ENCODE measurements at places on chromosomes 12 and 14. TPM values are rescaled to one million over a fixed set of nuclear protein-coding genes. Genes with fewer than 3 reads are reported as not detected.

The TMTC2 gene
- 26.1 TPM for total RNA-seq

The ATG101 gene
- total RNA-seq = 74.8 TPM

The TAS2R9 gene
- not detected for total RNA-seq

The PZP gene
- total RNA-seq = 1.3 TPM

The SDR9C7 gene
- not detected for total RNA-seq

The DENR gene
- total RNA-seq = 22.0 TPM

The RNASE3 gene
- total RNA-seq = 0.51 TPM

The ABCC9 gene
- 15.2 TPM for total RNA-seq

DNA sequence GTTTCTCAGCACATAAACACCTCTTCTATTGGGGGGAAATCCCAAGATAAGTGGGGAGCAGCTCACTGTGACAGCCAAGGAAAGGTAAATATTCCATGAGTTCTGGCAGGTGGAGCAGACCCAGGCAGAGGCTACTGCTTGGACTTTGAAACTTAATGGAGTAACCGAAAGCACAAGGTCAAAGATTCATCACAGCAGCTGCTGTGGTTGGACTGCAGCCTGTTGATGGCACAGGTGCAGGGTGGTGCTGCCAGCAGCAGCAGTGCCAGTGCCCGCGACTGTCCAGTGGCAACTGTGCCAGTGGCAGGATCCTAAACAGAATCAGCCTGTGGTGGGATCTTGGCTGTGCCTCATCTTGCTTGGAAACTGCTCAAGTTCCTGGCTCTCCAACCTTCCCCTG, 81.4 kb upstream of the ARID2 start:
- peak; percentile 14 for DNase-seq

GRCh38 chr12:40232602-40233001, 7.8 kb downstream of the LRRK2 start:
- no peak for DNase-seq

DNA sequence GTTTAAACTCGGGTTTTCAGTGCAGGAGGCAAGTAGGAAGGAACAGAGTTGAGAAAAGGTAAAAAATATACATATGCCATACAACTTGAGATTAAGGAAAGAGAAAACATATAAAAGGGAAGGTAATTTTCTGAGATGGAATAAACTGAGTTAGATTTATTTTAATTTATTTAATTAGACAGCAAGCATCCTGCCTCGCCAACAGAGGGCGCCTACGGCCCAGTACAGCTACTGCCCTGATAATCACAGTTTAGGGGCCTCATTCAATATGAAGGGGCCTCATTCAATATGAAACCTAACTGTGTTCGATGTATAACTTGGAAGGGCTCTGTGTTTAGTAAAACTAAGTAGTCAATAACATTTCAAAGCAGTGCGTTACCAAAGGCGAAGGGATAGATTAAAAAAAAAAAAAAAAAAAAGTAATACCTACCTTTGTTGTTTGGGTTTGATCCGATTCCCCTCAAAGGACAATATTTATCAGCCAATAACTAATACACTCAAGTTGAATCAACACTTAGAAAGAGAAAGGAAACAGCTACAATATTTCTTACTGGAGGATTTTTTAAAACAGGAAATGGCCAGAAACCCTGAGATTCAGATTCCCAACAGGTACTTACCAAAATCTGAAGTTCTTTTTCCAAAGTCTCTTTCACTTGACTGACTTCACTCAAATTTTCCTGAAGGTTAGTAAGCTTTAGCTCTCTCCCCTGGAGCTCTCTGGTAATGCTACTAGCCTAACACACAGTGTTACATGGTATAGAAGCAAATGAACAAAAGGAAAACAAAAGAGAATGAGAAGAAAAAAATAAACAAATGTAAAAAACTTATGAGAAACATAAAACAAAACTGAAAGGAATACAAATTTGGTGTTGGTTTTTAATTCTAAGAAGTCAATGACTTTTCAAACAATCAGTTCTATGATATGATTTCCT, 70.0 kb upstream of the VPS33A start:
- DNase-seq = no peak

- DNase-seq = no peak
Measured at GRCh38 chr12:92215358-92215757, 69.7 kb upstream of the BTG1 start.

DNA sequence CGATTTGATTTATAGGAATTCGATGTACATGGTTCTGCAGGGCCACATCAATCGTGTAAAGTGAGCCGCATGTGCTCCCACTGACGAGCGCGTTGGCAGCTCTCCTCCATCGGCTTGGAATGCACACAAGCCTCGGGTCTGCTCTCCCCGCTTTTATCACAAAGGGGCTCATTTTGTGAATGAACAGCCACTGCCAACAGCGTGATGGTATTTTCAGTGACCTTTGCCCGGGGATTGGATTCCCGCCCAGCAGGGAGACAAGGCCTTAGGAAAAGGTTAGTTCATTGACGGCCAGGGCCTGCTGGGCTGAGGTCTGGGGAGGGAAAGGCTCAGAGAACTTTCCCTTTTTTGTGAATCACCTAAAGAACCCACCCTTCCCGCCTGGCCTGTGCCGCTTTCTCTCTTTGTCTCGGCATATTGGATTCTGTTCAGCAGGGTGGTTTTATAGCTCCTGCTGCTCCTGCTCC, 232.1 kb downstream of the MSRB3 start:
- no peak for DNase-seq

DNA sequence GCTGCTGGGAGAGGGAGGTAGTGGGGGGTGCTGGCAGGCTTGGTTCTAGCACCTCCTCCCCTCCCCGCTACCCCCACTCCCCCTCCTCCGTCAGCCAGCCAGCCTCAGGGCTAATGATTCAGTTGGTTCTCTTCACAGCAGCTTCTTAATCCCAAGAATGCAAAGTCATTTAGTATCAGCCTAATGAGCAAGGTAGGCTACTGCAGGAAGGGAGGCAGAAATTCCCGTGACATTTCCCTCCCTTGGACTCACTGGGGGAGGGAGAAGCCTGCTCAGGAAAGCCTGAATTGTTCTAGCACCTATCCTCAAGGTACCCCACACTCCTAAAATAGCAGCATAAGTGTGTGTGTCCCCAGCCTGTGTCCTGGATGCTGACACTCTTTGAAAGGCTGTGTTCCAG, 29.8 kb downstream of the ITPK1 start:
- DNase-seq = no peak

- DNase-seq = no peak
Measured at GRCh38 chr12:81212996-81213696, 135.3 kb downstream of the ACSS3 start.

DNA sequence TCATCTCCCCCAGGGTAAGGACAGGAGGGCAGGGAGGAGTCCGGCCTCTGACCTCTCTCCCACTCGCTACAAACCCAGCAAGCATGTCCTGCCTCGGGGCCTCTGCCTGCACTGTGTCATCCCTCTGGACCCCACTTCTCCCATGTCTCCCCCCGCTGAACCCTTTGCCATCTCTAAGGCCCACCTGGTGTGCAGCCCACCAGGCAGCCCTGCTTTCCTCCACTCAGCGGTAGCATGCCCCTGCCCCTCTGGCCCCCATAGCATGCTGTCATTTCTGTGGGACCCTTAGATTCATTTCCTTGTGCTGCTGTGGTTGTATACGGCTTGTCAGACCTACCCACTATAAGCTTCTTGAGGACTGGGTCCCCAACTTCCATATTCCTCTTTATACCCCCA, 17.7 kb downstream of the PAPLN start:
- no peak for DNase-seq

DNA sequence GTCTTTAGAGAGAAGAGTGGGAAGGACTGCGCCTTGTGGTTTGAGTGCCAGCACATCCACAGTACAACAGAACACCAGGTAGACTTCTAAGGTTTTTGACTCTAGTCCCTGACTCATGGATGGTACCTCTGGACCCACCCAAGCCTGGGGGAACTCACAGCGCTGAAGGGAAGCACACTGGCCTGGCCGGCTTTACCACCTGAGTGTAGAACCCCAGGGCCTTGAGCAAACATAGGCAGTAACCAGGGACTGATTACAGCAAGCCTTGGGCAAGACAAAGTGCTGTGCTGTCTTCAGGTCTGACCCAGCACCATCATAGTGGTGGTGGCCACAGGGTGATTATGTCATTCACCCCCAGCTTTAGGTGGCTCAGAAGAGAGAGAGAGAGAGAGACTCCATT, 17.2 kb downstream of the EML5 start:
- no peak for DNase-seq

GRCh38 chr12:3821441-3821840, 51.8 kb downstream of the PARP11 start:
- no peak for DNase-seq

DNA sequence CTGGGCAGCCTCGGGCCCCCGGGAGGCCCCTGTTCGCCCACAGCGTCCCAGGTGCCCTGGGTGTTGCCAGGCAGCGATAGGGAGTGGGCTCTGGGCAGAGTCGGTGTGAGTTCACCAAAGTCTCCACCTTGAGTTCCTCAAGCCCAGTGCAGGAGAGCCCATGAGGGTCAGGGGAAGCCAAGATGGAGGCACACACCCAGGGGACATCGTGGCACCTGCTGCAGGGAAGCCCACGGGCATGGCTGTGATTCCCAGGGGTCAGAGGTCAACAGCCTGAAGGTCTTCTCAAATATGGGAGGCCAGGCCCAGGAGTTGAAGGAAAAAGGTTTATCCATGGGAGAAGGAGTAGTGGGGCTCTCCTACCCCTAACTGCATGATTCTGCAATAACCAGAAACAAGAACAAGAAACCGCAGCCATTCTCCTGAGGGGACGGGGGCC, 148.8 kb downstream of the ADGRD1 start:
- DNase-seq = peak; percentile 67

DNA sequence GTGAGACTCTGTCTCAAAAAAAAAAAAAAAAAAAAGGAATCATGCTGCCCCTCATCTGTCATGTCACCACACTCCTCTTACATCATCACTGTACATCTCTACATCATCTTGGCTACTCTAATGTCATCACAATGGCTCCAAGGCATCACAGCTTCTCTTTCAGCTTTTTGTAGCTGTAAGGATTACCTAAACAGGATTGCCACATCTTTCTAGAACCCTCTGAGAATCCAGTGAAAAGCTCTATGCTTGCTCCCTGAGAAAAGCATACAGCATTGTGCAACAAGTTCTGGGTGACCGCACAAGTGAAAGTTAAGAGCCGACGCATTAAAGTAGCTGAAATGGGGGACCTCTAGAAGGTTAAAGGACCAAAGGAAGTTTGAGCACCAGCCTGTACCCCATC, 272.5 kb downstream of the C12orf50 start:
- DNase-seq = no peak

DNA sequence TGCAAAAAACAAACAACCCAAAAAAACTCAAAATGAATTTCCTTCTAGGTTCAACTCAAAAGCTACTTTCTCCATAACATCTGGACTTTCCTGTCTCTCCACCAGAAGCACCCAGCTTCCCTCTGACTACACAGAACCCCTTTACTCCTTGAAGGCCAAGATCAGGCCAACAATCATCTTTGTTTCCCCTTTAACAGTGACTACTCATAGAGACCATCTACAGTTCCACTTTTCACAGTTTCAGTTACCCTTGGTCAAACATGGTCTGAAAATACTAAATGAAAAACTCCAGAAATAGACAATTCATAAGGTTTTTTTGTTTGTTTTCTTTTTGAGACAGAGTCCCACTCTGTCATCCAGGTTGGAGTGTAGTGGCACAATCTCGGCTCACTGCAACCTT, 11.8 kb downstream of the GCH1 start:
- DNase-seq = no peak

Data from upper lobe of left lung (tissue), 6 donors.